Temporal lobe (tissue), 4 donors: ENCODE measurements at places on chromosomes 4 and X. TPM values are rescaled to one million over a fixed set of nuclear protein-coding genes. Genes with fewer than 3 reads are reported as not detected.

The BST1 gene
- 2.7 TPM for total RNA-seq

The F8A2 gene
- total RNA-seq, result not detected

The ARAF gene
- total RNA-seq, result 5.7 TPM

The IL3RA gene
- 1.7 TPM for total RNA-seq

The PIN4 gene
- 18.9 TPM for total RNA-seq

The ADRA2C gene
- total RNA-seq, result 1.5 TPM

The EPGN gene
- 0.49 TPM for total RNA-seq

The SLC26A1 gene
- total RNA-seq, result 2.5 TPM

The SLC6A8 gene
- total RNA-seq, result 13.8 TPM

The BTC gene
- 0.25 TPM for total RNA-seq

The ABCG2 gene
- total RNA-seq, result 15.5 TPM

The AKAP14 gene
- total RNA-seq, result not detected

The LRP2BP gene
- 4.2 TPM for total RNA-seq
